HT1080 (cell line): ENCODE measurements at places on chromosomes 3 and 15. TPM values are rescaled to one million over a fixed set of nuclear protein-coding genes. Genes with fewer than 3 reads are reported as not detected.

Gene OR5K1
- not detected in 2 replicates for total RNA-seq

DNA sequence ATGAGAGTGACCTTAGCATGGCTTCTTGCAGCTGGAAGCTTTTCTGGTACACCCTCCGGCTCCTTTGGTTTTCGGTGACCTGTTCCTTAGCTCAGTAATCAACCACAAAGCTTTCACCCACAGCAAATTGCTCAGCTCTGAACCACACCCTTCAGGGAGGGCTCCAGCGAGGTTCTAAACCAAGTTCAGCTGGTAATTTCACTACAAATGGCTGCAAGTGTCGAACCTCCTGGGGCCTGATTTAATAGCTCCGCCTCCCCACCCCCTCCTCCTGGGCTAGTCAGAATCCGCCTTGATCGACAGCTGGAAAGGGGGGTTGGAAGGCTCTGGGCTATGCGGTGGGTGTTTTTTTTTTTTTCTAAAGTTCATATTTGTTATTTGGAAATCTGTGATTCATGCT is 150.9 kb upstream of the MCTP2 start:
- DNase-seq = peak; percentile 74

GRCh38 chr3:66355394-66355793 is 134.6 kb downstream of the SLC25A26 start:
- no peak for DNase-seq

DNA sequence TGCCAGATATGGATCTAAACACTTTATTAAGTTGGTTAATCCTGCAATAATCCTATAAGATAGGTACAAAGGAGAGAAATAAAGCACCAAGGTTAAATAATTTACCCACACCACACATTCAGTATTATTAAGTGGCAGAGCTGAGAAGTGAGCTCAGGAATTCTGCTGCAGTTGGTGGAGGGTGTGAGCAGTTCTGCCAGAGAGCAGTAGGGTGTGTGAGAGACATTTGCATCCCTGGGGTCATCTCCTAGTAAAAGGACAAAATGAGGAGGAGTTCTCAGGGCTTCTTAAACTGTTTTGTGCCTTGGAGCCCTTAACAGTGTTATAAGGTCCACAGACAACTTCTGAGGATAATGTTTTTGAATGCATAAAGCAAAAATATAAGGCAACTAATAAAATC is 484.5 kb downstream of the TAFA4 start:
- DNase-seq = no peak

Gene LRRK1
- 9.9 and 12.4 TPM in 2 replicates for total RNA-seq

DNA sequence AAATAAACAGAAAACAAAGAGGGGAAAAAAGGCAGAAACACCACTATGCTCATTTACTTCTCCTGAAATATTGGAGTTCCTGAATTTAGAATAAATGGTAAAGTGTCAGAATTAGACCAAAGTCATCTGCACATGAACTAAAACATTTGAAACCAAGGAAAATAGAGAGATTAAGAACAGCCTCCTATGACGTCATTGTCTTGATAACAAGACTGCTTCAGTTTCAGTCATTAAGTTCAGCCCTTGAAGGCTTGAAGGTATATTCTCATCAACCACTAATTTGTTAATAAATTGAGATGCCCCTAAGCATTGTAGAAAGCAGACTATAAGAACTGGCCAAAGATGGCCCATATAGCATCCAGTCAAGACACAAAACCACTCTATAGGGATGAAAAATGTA is 2.5 kb downstream of the SUMF1 start:
- DNase-seq = no peak

DNA sequence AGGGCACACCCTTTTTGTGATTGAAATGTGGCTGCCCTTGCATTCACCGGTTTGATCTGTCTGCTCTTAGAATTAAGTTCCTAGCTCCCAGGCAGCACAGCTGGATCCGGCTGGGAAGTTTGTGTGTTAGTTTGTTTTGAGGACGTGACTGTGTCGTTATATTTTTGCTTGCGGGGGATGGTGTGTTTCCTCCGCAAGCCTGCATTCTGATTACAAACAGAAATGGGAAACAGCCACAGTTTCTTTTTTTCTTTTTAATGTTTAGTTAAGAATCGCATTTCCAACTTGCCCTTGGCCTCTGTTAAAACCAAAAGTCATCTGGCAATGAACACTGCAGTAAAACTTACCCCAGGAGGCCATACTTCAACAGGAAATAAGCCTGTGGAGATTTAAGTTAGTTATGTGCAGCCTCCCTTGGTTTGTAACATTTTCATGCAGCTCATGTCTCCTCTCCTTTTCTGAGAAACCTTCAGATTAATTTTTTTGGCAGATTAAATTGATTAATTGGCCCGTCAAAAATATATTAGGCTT is 888 bp downstream of the TMOD3 start:
- DNase-seq = peak; percentile 40

DNA sequence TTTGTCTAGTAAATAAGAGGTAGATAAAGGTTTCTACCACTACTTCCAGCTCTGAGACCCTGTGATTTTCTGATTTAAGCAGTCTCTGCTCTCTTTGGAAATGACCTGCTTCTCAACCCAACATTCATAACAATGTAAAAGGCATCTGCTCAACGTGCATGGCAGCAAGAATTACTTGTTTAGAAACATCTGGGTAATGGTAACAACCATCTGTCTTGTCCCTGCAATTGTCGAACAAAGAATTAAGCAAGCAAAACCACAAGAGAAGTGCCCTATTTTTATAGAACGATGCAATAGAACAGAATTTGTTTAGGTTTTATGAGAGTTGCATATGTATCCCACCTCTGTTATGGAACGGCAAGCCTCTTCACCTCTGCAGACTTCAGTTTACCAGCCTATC is 7.1 kb upstream of the FSIP1 start:
- DNase-seq = no peak
